ENCODE measurements at places on chromosomes 3 and 15.

DNA sequence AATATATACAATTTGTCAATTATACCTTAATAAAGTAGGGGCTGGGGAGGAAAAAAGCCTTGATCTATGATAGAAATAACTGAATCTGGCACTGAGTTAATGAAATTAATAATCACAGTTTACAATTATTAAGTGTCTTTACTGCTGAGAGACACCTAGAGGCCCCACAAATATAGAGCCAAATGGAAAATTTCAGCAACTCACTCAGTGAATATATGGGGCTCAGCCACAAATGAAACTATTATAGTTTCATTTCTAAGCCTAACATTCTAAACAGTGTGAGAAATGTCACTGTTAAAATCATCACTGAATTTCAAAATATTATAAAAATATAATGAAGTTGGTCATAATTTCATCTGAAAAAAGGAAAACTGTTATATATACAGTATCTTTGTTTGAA, 40.3 kb downstream of the GNB4 start:
- no peak for DNase-seq

- DNase-seq, result peak; percentile 70
Measured at GRCh38 chr3:126679318-126679751, 24.4 kb upstream of the TXNRD3 start.

DNA sequence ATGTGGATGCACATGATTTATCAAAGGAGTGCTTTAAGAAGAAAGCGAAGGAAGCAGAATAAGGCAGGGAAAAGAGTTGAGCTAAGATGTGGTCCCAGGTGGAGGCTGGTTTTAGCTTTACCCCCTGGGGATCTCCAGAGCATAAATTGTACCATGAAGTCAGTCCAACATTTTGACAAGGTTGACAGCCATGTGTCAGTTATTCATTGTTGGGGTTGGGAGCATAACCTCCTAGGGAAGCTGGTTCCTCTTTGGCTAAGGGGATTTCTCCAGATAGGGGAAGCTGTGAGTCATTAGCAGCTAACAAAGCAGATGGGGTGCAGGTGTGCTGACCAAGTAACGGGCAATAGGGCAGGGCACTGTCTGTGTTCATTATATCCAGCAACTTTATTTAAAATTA, 123.7 kb upstream of the IGSF10 start:
- no peak for DNase-seq

DNA sequence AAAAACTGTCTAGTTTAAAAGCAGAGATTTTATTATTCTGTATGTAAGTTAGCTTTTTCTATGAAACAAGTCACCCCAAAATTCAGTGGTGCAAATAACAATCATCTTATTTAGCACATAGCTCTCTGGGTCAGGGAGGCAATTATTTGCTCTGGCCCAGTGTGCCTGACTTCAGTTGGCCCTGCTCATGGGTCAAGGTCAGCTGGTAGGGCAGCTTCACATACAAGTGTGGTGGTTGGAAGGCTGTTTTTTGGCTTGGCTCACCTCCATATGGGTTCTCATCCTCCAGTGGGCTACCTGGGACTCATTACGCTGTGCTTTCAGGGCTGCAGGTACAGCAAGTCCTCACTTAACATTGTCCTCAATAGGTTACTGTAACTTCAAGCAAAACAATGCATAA, 228.6 kb downstream of the NR2F2 start:
- no peak for DNase-seq

DNA sequence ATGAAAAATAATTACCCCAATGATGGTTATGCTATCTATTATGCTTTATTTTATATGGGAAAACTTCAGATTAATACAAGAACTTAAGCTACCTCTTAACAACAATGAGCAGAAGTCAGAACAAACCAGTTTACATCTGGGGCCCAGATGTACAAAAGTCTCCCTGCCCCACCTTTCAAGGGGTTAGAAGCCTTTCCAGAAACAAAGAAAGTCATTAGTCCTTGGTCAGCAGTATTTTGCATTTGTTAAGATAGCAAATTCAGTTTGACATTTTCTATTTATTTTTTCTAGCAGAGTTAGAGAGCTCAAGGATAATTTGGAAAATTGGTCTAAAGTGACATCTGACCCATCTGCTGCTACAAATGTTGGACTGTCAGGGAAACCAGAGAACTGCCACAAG, 478.7 kb upstream of the UBE2E2 start:
- no peak for DNase-seq

DNA sequence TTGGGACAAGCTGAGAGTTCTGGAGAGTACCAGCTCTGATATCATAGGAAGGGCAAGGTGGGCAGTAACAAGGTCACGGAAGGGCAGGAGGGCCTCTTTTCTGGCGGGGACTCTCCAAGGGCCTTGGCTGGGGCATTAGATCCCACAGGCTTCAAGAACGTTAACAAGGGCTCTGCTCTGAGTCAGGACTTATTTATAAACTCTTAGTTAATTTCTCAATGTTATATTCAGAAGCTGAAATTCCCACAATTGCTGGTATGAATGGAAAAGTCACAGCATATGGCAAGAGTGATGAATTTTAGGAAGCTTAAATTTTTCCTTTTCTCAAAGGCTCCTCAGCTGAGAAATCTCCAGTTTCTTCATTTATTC, 320.2 kb upstream of the TBC1D5 start:
- no peak for DNase-seq

DNA sequence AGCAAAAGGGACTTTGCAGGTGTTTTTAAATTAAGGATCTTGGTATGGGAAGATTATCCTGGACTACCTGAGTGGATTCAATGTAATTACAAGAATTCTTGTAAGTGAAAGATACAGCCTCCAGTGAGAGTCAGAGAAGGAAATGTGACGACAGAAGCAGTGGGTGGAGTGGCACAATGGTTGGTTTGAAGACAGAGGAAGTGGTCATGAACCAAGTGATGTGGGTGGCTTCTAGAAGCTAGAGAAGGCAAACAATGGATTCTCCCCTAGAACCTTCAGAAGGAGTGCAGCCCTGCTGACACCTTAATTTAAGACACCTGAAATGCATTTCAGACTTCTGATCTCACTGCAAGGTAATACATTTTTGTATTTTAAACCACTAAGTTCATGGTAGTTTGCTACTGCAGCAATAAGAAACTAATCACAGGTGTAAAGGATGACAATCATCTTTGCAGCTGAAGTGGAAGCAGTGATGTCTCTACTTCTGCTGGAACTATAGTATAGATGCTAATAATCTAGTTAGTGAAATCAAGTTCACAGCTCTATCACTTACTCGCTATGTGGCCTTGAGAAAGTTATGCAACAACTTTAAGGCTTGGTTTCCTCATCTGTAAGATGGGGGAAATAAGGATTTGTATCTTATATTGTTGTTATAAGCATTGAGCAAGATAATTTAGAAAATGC, 403.4 kb upstream of the SUCLG2 start:
- no peak for DNase-seq

- no peak for DNase-seq
Measured at GRCh38 chr3:150331978-150332568, 76.0 kb upstream of the TSC22D2 start.

DNA sequence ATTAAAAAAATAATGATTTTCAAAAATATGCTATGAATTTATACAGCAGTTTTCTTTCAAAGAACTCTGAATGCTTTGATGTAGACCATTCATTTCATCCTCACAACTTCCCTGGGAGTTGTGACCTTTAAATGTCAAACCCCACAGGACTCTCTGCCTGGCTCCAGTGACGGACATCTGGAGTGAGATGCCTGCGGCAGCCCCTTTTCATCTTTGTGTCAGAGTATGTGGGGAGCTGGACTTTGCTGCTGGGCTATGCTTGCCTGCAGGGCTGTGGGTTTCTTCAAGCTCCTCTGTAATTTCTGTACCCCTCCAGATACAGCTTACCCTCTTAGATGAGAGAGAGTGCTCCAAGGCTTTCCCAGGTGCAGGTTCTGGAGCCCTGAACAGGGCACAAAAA, 70.6 kb upstream of the RASGRP1 start:
- no peak for DNase-seq

DNA sequence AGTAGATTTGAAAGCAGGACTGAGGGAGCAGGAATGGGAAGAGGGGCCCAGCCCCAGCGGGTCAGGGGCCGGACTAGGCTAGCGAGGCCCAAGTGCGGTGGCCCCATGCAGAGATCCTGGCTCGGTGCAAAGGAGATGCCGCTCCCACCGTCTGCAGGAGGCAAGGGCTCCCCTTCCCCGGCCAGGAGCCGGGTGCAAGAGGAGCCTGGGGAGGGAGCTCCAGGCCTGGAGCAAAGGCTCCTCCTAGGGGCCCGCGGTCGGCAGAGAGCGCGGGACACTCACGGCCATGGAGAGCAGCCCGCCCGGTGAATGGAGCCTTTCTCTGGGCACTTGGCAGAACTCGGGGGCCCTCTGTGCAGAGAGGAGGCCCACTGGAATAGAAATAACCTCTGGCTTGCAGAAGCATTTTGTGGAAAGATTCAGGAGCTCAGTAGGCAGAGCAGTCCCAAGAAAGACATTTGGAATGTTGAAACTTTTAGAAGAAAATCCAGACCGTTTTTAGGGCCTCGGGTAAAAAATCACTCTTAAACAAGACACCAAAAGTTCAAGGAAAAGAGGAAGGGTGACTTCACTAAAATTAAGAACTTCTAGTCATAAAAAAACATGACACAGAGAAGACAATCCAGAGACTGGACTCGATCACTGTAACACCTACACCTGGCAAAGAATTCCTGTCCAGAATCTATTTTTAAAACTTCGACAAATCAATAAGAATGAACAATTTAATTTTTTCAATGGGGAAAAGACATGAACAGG, 43.0 kb upstream of the USP3 start:
- DNase-seq, result peak; percentile 68

DNA sequence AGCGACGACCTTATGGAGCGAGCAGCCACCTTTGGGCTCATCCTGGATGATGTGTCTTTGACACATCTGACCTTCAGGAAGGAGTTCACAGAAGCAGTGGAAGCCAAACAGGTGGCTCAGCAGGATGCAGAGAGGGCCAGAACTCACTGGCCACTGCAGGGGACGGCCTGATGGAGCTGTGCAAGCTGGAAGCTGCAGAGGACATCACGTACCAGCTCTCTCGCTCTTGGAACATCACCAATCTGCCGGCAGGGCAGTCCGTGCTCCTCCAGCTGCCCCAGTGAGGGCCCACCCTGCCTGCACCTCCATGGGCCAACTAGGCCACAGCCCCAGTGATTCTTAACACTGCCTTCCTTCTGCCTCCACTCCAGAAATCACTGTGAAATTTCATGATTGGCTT, 10.4 kb downstream of the NR1I2 start:
- DNase-seq, result no peak

DNA sequence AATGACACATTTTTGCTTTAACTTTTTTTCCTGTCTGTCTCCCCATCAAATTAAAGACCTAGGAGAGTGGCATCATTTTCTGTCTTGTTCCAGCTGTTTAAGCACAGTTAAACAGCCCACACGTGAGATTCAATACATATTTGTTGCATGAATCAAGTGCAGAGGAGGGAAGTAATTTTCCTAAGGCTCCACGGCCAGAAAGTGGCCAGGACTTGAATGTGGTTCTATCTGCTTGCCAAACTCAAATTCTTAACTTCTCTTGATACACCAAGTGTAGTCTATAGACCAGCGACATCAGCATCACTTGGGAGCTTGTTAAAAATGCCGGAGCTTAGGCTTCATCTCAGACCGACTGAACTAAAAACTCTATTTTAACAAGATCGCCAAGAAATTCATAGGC, 724.8 kb upstream of the CFAP20DC start:
- DNase-seq, result no peak

GRCh38 chr3:63910001-63910400, 2.2 kb downstream of the SCAANT1 start:
- DNase-seq, result no peak

GRCh38 chr3:96657710-96658109, 156.7 kb upstream of the EPHA6 start:
- peak; percentile 76 for DNase-seq

DNA sequence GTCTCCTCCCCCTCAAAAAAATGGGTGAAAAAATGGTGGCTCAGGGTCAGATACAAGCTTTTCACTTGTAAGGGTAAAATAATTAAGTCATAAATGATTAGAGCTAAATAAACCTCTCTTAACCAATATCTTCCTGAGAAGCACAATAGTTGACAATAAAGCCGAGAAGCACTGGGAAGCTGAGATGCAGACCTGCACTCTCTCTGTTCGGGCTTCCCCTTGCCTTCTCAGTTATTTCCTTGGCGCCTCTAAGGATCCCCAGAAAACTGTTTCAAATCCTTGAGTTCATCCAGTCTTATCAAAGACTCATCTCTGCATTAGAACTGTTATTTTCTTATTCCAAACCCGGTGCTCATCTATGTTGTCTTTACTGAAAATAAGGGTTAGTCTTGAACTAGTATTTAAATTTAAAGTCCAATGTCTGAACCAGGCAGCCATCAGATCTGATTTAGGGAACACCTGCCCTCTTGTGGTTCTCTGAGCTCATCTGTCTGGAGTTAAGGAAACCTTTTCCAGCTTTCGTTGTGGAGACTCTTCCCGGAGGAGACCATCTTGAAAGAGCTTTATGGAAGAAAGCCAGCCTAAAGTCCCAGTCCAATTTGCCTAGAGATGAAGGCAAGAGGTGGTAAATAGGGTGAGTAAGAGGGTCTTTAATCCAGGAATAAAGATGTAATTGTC, 256.4 kb upstream of the MCTP2 start:
- peak; percentile 49 for DNase-seq

DNA sequence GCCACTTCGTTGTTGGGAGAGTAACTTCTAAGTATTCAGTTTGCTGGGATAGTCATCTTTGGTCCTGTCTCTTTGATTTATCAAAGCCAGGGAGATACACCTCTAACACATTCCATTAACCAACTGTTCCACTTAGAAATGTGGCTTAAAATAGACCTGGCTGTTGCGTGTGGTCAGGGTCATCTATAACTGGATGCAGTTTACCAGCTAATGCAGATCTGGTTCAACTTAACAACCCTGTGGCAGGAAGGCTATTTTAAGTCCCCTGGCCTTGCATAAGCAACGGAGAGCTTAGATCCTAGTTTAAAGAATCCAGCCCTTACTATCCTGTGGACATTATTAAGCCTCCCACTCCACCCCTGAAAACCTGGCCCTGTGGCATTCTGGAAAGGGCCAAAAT, 28.1 kb upstream of the CAPN3 start:
- DNase-seq, result no peak

GRCh38 chr3:115937054-115937453, 313.7 kb downstream of the GAP43 start:
- no peak for DNase-seq

DNA sequence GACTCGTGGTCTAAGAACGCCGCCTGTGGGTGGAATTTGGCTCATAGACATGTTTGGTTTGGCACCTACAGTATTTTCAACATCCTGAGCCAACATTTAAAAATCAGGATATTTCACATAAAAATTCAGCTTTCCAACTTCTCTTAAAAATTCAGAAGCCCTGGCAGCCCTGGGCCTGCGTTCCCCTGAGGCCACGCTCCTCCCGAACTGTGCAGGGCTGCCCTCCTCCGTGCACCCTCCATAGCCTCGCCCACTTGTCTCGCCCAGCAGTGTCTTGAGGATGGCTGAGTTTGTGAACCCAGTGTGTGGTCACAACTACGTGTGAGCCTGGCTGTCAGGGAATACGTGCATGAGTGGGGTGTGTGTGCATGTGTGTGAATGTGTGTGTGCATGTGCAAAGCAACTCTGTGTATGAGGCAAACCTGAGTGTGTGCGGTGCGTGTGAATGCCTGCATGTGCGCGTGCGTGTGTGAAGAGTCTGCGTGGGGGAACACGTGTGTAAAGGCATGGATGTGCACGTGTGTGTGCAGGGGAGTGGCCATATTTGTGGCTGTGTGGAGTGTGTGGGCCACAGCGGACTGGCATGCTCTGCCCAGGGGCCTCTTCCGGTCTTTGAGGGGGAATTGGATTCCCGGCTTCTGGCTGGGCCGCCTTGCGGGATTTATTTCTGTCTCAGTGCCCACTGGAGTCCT, 30.9 kb downstream of the PTH1R start:
- DNase-seq, result no peak

GRCh38 chr15:43828061-43828657, 1.4 kb downstream of the WDR76 start:
- no peak for DNase-seq
